ENCODE measurements at places on chromosomes 4 and X. TPM values are rescaled to one million over a fixed set of nuclear protein-coding genes. Genes with fewer than 3 reads are reported as not detected.

DNA sequence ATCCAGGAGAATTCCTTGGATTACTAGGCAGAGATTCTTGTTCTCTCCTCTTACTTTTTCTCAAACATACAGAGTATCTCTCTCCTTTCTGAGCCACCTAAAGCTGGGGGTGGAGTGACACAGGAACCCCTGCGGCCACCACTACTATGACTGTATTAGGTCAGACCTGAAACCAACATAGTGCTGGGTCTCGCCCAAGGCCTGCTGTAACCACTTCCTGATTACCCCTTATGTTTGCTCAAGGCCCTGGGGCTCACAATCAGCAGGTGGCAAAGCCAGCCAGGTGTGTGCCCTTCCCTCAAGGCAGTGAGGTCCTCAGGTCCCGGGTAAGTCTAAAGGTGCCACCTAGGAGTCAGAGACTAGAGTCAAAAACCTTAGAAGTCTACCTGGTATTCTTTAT lies 166.4 kb downstream of the PARM1 start:
- DNase-seq = no peak
- no peaks in the 10 kb centered on the region for H3K4me1 ChIP-seq
- H3K4me3 ChIP-seq = no peak overlapping the region
- H3K27ac ChIP-seq = no peak overlapping the region

DNA sequence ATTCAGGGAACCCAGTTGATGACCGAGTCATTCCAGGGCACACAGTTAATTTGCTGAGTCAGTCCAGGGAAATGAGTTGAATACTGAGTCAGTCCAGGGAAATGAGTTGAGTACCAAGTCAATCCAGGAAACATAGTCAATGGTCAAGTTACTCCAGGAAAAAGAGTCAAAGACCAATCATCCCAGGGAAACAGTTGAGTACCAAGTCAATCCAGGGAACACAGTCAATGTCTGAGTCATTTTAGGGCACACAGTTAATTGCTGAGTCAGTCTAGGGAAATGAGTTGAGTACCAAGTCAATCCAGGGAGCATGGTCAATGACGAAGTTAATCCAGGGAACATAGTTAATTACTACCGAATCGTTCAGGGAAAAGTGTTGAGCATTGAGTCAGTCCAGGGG lies 754.4 kb downstream of the NLGN4X start:
- DNase-seq = no peak
- no peak overlapping the region for H3K27ac ChIP-seq
- H3K36me3 ChIP-seq = no peaks in the 10 kb centered on the region
- no peaks in the 10 kb centered on the region for H3K4me1 ChIP-seq
- no peaks in the 10 kb centered on the region for H3K27me3 ChIP-seq

DNA sequence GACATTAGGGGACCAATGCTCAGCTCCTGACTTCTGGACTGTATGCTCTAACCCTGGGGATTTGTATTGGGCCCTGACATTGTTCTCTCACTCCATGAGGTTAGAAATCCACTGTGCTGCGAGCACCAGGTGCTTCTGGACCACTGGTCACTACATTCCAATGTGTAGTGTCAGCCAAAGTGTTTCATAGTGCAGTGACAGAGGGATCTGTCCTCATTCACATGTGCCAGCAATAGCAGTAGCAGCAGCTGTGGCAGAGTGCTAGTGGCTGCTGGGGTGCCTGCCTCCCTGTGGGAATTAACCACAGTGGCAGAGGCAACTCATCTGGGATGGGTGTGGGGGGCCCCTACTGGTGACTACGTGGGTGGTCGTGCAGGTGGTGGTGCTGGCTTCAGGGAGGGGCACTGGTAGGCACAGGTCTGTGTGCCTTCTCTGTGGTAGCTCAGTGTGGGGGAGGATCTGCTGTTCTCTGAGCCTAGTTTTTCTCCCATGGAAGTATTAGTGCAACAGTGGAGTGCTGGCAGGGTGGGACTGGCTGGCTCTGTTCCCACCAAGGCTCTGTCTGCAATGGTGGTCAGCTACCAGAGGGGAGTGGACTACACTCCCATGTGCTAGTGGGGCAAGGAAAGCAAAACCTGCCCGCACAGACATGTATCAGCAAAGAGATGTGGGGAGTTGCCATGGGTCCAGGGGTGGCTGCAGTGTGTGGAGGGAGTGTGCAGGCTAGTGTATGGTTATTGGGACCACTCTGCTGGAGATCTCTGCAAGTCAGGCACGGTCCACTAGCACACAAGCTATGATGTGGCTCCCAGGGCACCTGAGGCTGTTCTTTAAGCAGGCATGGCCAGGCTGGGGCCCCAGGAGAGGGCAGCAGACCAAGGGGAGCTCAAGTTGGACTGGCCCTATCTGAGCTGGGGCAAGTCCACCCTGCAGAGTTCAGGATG lies 78.5 kb downstream of the SCLT1 start:
- H3K27me3 ChIP-seq = no peaks in the 10 kb centered on the region
- H3K4me1 ChIP-seq = no peaks in the 10 kb centered on the region

DNA sequence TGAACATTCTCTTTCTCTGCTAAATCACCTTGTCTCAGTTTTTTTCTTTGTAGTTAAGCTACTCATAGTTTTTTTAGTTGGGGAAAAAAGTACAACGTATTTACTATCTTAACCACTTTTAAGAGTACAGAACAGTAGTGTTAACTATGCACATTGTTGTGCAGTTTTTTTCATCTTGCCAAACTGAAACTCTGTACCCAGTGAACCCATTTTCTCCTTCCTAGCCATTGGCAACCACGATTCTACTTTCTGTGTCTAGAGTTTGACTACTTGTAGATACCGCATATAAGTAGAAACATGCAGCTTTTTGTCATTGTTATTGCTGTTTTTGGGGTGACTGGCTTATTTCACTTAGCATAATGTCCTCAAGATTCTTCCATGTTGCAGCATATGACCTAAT lies 10.0 kb downstream of the N4BP2 start:
- H3K27ac ChIP-seq = no peak overlapping the region
- H3K27me3 ChIP-seq = no peaks in the 10 kb centered on the region
- no peak for DNase-seq
- no peaks in the 10 kb centered on the region for H3K36me3 ChIP-seq
- H3K4me3 ChIP-seq = no peak overlapping the region

- no peak for DNase-seq
- no peak overlapping the region for H3K4me3 ChIP-seq
- H3K27me3 ChIP-seq = no peaks in the 10 kb centered on the region
- H3K4me1 ChIP-seq = no peaks in the 10 kb centered on the region
Observed at GRCh38 chrX:136754651-136755050, 26.1 kb downstream of the ARHGEF6 start.

GRCh38 chr4:24856586-24856985 lies 56.3 kb downstream of the CCDC149 start:
- H3K27me3 ChIP-seq = no peaks in the 10 kb centered on the region
- DNase-seq = no peak
- peaks cover 11% of the 10 kb centered on the region for H3K4me1 ChIP-seq
- peak overlapping the region; percentile 89 for H3K27ac ChIP-seq

- no peaks in the 10 kb centered on the region for H3K4me1 ChIP-seq
- DNase-seq = no peak
- H3K27ac ChIP-seq = no peak overlapping the region
- H3K27me3 ChIP-seq = no peaks in the 10 kb centered on the region
- H3K36me3 ChIP-seq = no peaks in the 10 kb centered on the region
Observed at GRCh38 chrX:118062817-118063615, 53.6 kb downstream of the KLHL13 start.

DNA sequence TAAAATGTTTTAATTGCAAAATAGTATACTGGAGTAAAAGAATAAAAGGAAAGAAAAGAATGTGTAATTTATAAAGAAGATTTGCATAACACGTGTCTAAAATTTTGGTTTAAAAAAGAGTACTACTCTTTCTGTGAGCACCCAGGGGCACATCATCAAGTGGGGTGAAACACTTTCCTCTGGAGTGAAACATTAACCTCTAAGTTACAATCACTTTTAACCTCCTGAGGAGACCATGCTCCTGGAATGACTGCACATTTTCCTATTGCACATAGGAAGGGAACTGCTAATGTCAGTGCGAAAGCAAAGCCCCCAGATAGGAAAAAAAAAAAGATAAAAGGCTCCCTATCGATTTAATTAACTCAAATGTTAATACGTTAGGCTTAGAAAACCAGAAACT lies 13.3 kb downstream of the VEGFC start:
- DNase-seq = no peak
- H3K4me1 ChIP-seq = no peaks in the 10 kb centered on the region
- H3K4me3 ChIP-seq = no peak overlapping the region
- H3K36me3 ChIP-seq = no peaks in the 10 kb centered on the region

DNA sequence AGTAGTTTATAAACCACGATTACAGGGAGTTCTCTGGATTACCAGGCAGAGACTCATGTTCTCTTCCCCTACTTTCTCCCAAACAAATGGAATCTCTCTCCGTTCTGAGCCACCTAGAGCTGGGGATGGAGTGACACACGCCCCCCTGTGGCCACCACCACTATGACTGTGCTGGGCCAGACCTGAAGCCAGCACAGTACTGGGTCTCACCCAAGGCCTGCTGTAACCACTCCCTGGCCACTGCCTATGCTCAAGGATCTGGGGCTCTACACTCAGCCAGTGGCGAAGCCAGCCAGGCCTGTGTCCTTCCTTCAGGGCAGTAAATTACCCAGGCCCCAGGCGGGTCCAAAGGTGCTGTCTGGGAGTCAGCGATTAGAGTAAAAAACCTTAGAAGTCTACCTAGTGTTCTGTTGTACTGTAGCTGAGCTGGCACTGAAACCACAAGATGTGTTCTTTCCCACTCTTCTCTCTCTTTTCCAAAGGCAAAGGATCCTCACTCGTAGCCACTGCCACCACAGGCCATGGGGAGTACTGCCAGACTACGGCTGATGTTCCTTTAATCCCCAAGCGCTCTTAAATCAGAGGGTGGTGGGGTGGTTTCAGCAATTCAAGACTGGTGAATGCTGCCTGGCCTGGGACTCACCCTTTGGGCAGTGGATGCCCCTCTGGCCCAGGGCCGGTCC lies 412.2 kb upstream of the ARX start:
- no peaks in the 10 kb centered on the region for H3K36me3 ChIP-seq
- no peak overlapping the region for H3K27ac ChIP-seq
- H3K27me3 ChIP-seq = no peaks in the 10 kb centered on the region
- no peak for DNase-seq
- H3K4me1 ChIP-seq = no peaks in the 10 kb centered on the region

GRCh38 chrX:118964252-118964651 lies 10.2 kb upstream of the LONRF3 start:
- H3K27ac ChIP-seq = no peak overlapping the region
- DNase-seq = no peak
- H3K36me3 ChIP-seq = no peaks in the 10 kb centered on the region
- H3K27me3 ChIP-seq = no peaks in the 10 kb centered on the region
- H3K4me3 ChIP-seq = no peak overlapping the region
- H3K4me1 ChIP-seq = no peaks in the 10 kb centered on the region

The XIAP gene
- 4.9 TPM for total RNA-seq

The CYBB gene
- 11.2 TPM for total RNA-seq

The RBM47 gene
- 3.8 TPM for total RNA-seq

The LIMCH1 gene
- 21.0 TPM for total RNA-seq

The IL13RA2 gene
- not detected for total RNA-seq
